Liver (tissue), 10 donors: ENCODE measurements at places on chromosomes 4 and X.

GRCh38 chr4:118112117-118113046 lies 78.1 kb downstream of the NDST3 start:
- DNase-seq: no peak

- no peak for DNase-seq
These were observed 417.6 kb upstream of the ZFP42 start for GRCh38 chr4:187577941-187578480.

DNA sequence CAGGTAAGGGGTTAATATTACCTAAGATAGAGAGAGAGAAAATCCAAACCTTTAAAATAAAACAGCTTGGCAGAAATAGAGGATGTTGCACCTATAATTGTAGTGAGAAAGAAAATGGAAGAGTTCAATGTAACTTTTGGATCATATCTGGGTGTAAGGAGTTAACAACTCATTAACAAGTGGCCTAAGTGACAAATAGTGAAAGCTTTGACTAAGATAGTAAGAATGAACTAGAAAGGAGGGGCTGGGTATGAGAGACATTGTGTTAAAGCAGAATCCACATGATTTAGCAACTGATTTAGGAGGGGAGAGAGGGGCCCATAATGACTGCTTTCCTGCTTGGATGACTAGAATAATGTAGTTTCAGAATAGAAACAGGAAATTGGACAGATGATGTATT lies 761.0 kb downstream of the IL1RAPL1 start:
- no peak for DNase-seq

DNA sequence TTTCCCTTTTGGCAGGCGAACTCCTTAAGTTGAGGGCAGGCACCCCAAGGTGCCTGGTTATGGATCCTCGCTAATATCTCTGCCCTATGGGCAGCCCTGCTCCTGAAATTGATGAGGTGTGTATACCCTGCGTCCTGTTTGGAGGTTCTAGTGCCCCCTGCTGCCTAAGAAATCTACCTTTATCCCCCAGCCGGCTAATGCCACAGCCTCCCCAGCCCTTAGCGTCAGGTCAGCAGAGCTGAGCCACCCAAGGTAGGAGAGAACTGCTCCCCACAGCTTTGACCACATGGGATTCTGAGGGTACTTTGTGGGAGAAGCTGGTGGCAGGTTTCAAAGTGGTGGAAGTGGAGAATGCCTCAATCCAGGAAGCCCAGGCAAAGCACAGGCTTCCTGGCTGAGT lies 50.8 kb downstream of the ANAPC4 start:
- DNase-seq: no peak

DNA sequence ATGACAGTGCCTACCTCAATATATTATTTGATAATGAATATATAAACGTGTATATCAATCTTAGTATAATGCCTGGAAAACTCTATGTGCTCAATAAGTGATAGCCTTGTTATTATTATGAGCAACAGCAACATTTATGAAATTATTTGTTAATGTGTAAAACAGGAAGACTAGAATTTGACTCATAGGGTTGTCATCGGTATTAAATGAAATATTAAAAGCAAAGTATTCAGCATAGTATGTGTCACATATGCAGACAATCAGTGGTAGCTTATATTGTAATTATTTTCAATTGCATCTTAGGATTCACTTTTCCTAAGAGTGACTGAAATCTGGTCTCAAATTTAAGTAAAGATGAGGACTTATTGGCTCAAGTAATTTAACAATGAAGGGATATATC lies 24.6 kb downstream of the SPANXD start:
- no peak for DNase-seq

DNA sequence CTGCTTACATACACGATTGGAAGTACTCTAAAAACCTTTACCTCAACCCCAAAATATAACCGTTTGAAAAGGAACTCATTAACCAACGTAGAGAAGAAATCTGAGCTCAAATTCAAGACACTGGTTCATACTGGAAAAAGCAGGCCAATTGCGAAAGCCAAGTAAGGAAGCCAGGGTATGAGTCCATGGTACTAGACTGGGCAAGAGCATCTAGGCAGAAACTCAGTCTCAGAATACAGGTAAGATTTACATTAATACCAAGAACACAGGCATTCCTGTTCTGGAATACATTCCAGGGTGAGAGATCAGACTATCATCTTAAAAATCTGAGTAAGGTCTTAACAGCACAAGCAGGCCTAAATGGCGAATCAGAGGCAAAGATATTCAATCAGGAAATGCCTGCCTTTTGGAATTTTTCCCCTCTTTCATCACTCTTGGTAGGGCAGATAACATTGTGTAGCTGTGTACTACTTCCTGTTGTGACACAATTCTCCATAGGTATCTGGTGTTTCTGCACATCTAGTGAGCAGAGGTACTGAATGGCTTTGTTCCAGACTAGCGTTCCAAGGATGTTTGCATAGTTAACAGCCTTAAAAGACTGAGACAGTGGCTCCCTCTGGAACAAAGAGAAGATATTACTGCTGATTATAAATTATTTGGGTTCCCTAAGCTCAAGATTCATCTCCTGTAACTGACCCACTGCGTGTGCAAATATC lies 311.3 kb downstream of the PCDH19 start:
- no peak for DNase-seq
